Activated CD4-positive, alpha-beta T cell treated with anti-CD3 and anti-CD28 coated beads, Interleukin-10, Interleukin-2, amounts not matched to agents 100 ng/mL and 50 ng/mL, durations not matched to agents 16 hours and 8 hours (primary cell): ENCODE measurements at places on chromosomes 2 and 18.

DNA sequence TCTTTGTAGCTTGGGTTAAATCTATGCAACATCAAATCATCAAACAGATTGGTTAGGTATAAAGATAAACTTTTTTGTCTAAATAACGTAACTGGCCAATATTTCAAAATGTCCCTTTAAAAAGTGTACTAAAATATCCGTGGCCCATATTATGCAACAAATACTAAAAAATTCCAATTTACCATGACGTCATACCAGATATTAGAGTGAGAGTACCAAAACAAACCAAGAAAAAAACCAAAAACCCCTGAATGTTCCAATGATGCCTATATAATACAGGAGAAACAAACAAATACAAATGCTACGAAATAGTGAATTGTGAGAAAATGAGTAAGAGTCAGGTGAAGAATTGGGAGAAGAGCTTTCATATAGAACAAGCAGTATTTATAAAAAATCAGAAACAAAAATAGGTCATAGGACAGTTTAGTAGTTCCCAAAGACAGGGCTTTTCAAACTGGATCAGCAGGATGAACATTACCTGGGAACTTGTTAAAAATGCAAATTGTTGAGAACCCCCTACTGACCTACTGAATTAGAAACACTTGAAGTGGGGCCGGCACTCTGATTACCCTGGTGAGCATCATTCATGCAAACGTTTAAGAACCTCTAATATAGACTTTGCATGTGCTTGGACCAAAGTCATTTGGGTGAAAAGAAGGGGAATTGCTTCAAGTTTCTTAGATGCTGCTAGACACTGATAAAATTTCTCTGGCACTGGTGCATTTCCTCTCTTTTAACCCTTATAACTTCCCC lies 753.7 kb downstream of the DSC3 start:
- no peak for DNase-seq

GRCh38 chr2:98975611-98976010 lies 39.6 kb upstream of the CRACDL start:
- no peak for DNase-seq

GRCh38 chr2:206219957-206220356 lies 54.5 kb upstream of the ZDBF2 start:
- DNase-seq: no peak

DNA sequence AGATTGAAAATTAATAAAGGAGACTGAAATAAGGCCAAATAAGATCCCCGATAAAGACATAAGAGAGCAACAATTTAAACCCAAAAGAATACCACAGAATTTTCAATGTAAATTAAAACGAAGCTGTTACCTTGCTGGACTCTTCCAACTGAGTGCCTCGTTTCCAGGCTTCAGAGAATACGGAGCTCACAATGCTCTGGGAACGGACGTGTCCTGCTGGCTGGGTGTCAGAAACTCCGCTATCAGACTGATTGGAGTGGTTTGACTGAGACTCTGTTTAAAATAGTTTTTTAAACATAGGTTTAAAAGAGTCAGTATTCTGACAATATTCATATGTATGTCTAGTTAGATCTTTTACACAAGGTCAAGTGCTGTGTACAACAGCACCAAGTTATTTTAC lies 90.4 kb downstream of the RAPH1 start:
- no peak for DNase-seq

DNA sequence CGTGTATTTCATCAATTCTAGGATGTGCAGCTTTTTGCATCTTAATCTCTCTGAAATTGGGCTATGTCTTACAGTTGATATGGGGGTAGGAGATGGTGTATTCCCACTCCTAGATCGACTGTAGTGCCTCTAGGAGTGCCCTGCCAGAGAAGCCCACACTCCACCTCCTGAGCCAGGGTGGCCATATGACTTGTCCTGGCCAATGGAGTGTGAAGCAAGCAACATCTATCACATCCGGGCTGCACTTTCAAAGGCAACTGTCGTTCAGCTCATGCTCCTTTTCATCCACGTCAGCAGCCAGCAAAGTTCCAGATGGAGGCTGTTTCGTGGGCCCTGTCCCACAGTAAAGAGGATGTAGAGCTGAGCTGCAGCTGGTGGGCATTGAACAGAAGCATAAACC lies 149.4 kb upstream of the SLC1A4 start:
- DNase-seq: peak; percentile 23

DNA sequence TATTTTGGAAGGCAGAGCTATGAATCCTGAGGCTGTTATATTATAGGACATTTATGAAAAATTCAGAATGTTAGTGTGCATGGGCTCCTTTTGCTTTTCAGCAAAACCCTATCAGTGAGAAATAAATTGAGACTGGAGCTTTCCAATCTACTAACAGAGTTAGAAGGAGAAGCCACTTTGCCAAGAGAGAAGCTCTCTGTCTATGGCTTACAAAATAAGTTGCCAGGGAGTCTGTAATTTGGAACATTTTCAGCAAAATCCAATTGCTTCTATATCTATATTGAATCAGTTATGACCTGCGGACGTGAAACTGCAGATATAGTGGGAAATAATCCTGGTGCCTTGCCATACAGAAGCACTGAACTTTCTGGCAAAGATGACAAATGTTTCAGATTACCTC lies 279.3 kb downstream of the CDH19 start:
- DNase-seq: no peak

GRCh38 chr18:63539904-63540510 lies 2.2 kb upstream of the SERPINB12 start:
- DNase-seq: no peak
